ENCODE measurements at places on chromosomes 7 and 10. TPM values are rescaled to one million over a fixed set of nuclear protein-coding genes. Genes with fewer than 3 reads are reported as not detected.

NPC1L1 gene
- 0.09 TPM for total RNA-seq

AASS gene
- total RNA-seq: 22.4 TPM

IDI2 gene
- total RNA-seq: not detected

AGBL3 gene
- 0.52 TPM for total RNA-seq

SLC18A2 gene
- not detected for total RNA-seq

UCMA gene
- total RNA-seq: not detected

GHITM gene
- total RNA-seq: 153 TPM

NEUROD6 gene
- total RNA-seq: not detected

GALNT17 gene
- total RNA-seq: not detected

PRRT4 gene
- total RNA-seq: not detected

HKDC1 gene
- 0.77 TPM for total RNA-seq

Measured in bronchial smooth muscle cell (primary cell).